ENCODE measurements at places on chromosomes 12 and 14.

- no peak for DNase-seq
These were observed 158.4 kb upstream of the IGF1 start for GRCh38 chr12:102638777-102639176.

GRCh38 chr12:120264086-120264903, 1.2 kb downstream of the PXN start:
- no peak for DNase-seq

DNA sequence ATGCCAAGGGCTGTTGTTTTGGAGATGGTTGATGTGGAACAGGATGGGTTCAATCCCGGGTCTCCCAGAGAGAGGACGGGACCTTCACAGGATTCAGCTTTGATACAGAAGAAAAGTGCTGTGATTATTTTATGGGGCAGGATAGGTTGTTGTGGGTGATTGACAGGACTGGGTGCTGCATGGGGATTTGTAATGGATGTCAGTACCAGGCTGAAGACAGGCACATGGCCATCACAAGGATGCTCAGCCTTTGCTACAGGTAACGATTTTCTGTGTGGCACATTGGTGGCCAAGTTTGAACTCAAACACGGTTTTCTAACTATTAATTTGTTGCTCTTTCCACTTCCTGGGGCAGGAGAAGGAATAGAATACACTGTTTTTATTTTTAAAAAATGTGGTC, 4.5 kb upstream of the GUCY2C start:
- DNase-seq = no peak

- DNase-seq = no peak
These were observed 181.5 kb downstream of the VRK1 start for GRCh38 chr14:96978525-96979272.

GRCh38 chr12:103929784-103930033, 501 bp upstream of the HSP90B1 start:
- DNase-seq = no peak

Measured in SJSA1 (cell line).